ENCODE measurements at places on chromosomes 13 and 19.
A peak's percentile ranks its signal among the peaks of the same experiment; 100 is the strongest.

GRCh38 chr19:10537668-10538067, 6.0 kb upstream of the ATG4D start:
- no peak for DNase-seq

DNA sequence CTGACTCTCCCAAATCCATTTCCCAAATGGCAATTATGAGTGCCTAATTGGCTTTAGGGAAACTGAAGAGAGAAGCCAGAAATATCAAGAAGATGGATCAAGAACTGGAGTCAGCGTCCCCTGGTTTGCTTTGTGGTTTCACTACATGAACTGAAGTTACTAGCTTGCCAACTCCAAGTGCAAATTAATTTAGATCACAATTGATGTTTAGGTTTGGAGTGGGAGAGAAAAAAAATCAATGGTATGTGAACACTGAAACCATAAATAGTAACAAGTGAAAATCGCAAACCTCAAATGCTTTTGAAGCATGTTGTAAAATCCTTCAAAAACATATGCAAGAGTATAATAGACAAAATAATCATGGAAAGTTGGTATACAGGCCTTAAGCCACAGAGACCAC, 1528.6 kb upstream of the SLC10A2 start:
- no peak for DNase-seq

GRCh38 chr19:55369653-55370304, 484 bp downstream of the IL11 start:
- no peak for DNase-seq

GRCh38 chr13:44808185-44808584, 181.1 kb downstream of the NUFIP1 start:
- DNase-seq: no peak

- DNase-seq: no peak
Measured at GRCh38 chr13:100611678-100612492, 23.3 kb upstream of the GGACT start.

DNA sequence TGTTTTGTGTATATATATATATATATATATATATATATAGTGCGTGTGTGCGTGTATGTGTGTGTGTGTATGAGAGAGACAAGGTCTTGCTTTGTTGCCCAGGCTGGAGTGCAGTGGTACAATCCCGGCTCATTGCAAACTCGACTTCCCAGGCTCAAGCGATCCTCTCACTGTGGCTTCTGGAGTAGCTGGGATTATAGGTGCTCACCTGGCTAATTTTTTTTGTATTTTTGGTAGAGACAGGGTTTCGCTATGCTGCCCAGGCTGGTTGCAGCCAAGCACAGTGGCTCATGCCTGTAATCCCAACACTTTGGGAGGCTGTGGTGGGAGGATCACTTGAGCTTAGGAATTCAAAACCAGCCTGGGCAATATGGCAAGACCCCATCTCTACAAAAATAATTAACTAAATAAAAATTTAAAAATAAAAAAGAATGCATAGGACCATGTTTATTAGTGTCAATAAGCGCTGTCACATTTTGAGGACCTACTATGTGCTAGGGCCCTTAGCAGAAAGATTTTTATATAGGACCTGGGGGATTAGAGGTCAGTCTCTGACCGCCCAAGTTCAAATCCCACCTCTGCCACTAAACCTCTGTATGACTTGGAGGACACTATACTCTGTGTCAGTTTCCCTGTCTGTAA, 1.8 kb downstream of the PVR start:
- DNase-seq: no peak

DNA sequence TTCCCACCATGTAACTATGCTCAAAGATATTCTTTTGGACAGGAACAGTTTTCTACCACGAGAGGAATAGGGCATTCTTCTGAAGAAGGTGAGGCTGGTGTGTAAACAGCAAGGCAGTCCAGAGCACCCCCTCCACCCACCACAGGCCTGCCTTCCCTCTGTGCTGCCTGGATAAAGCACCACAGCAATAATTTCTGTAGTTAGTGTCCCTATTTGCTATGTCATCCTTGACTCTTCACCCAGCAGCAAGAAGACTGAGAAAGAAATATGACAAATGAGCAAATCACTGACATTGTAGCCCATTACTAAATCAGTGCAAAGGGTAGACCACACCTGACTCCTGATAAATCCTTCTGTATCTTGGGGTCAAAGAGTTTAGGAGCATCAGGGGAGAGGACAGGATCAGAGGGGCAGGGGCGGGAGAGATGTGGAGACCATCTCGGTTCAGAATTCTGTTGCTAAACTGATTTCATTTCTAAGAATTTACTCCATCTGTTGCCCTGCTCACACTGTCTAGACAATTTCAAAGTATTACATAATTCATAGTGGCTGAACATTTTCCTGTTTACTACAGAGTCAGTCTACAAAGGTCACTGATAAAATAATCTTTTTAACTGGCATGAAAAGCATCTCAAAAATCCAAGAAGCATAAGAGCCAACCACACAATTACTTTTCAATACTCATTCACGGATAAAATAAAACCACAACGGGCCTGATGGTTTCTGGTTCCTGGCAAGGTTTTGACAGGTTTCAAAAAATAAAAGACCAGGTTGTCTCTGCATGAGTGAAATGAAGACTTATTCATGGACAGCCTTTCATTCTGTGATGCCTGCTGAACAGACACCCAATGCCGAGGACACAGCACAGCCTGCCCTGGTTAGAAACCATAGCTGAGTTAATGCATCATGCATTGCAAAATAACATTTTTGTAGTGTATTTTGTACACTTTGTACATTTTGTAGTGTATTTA, 88.4 kb upstream of the IRS2 start:
- DNase-seq: no peak

GRCh38 chr19:6632002-6632621, 37.8 kb downstream of the TNFSF14 start:
- DNase-seq: peak; percentile 51

- DNase-seq: no peak
Measured at GRCh38 chr13:33284031-33284430, 1.5 kb downstream of the STARD13 start.

GRCh38 chr13:76597868-76598267, 288.3 kb downstream of the KCTD12 start:
- no peak for DNase-seq

DNA sequence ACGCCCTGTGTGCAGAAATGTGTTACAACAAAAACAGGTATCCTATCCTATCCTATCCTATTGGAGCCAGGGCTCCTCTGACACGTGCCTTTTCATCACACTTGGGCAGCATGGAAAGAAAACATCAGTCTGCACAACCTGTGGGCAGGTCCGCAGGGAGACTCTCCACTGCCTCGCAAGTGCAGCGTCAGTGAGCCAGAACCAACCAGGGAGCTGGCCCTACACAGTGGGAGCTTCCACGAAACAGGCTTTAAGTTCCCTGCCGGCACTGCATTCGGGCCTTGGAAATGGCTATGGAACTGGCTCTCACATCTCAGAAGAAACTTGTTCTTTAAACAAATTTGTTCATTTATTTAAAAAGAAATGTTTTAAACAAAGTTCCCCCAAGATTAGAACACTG, 49.5 kb downstream of the SLC7A1 start:
- DNase-seq: no peak

DNA sequence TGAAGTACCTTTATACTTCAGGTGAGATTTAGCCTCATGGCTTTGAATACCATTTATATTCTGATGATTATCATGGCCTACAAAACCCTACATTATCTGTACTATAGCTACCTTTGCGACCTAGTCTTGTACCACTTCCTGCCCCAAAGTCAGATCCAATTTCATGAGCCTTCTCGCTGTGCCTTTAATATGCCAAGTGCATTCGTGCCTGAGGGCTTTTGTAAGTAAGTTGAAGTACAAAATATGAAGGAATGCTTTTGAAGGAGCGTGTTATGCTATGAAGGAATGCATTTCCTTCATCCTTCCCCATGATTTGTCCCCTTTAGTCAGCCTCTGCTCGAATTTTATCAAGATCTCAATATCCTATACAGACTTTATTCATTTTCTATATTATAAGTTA, 9.2 kb upstream of the RASL11A start:
- DNase-seq: no peak

DNA sequence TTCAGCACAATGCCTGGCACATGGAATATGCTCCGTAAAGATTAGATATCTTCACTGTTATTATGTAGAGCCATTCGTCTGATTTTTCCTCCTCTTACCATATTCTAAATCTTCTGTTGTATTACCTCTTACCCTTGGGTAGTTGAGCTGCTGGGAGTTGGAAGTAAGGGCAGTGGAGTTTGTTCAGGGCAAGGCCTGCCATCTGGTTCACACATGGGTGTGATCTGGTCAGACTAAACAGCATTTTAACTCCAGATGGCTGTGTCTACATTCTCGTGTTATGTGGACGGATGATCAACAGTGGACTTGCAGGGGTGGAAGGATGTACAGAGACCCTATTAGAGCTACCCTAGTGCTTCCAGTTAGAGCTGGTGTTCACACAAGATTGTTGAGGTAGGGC, 164.9 kb downstream of the ZIC5 start:
- DNase-seq: no peak

DNA sequence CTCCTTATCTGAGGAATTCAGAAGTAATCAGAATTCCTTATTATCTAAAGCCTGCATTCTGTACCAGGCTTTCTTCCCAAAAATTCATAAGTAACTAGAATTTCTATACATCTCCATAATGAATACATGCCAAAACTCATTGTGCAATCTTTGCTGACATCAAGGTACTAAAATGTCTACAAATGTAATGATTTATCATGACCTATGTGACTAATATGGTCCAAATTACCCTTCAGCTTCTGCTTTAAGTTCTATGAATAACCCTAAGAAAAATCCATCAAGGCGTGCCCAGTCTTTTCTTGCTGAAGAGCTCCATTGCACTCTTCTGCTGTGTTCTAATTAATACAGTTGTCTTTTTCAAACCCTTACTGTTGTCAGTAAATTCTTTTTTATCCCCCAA, 58.5 kb upstream of the SLITRK1 start:
- no peak for DNase-seq

GRCh38 chr19:44891016-44891882, at the start of gene TOMM40:
TOMM40 (plus strand) TSS chr19:44891254; CDS start chr19:44891416, 162 bp downstream.
- DNase-seq: no peak

- DNase-seq: no peak
Measured at GRCh38 chr19:42433503-42434260, 6.5 kb upstream of the LIPE start.

GRCh38 chr19:36210497-36210896, 4.0 kb downstream of the ZNF565 start:
- no peak for DNase-seq

DNA sequence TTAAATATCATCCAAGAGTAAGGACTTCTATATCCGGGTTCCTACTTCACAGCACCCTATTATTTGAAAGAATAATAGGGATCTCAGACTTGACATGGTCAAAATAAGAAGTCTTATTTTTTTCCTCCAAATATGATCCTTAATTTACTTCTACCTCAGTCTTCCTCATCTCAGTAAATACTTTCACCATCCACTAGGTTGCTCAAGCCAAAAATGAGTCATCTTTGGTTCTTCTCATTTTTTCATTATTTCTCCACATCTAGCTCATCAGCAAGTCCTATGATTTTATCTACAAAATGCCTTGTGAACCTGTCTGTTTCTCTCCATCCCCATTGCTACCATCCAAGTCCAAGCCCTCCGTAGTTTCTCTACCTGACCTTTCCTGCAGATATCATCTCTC, 121.9 kb upstream of the GJB6 start:
- no peak for DNase-seq

DNA sequence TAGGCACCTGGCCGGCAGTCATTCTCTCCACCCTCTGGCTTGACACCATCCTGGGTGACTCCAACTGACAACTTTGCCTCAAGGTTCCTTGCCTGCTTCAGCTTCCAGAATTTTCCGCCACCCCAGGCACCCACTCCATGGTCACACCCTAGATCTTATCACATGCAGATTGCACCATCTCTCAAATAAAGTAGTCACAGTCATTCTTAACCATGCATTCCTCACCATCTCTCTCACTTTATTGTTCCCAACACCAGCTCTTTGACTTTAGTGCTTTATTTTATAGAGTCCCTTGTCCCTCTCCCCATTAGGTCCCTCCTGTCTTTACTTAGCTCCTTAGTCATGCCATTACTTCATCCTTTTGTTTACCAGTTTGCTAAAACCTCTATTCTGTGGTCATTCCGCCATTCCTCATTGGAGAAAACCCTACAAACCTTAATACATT, 351.7 kb downstream of the SPRY2 start:
- DNase-seq: no peak

DNA sequence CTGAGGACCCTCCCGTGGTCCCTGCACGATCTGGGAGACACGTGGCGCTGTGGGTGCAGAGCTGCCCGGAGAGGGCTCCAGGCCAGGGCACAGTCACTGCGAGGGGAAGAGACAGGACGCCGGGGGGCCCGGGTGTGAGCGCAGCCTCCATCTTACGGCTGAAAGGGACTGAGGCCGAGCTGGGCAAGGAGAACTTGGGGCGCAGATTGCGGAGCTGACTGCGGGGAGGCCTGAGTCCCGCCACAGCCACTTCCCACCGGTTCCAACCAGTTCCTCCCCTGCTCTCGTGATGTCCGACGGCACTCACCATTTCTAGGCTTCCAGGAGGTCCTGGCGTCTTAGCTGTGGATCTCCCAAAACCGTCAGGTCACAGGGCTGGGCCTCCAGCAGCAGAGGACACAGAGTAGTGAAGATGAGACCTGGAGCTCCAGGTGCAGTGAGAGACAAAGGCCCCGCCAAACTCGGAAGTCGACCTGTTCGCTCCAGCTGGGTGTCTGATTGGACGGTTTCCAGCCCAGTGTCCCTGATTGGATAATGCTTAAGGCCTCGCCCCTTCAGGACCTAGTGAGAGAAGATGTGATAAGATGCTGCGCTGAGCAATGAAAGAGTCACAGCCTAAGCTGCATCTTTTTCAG, 4.8 kb upstream of the ZNF253 start:
- DNase-seq: no peak

GRCh38 chr13:34352958-34353357, 535.0 kb downstream of the RFC3 start:
- no peak for DNase-seq

GRCh38 chr19:711254-711653, 2.5 kb downstream of the PALM start:
- DNase-seq: no peak

- DNase-seq: no peak
Measured at GRCh38 chr13:33279414-33280278, 5.9 kb downstream of the STARD13 start.

- DNase-seq: no peak
Measured at GRCh38 chr13:41610404-41610803, 153.1 kb downstream of the RGCC start.

GRCh38 chr13:38099751-38100150, 230.2 kb upstream of the TRPC4 start:
- DNase-seq: no peak

DNA sequence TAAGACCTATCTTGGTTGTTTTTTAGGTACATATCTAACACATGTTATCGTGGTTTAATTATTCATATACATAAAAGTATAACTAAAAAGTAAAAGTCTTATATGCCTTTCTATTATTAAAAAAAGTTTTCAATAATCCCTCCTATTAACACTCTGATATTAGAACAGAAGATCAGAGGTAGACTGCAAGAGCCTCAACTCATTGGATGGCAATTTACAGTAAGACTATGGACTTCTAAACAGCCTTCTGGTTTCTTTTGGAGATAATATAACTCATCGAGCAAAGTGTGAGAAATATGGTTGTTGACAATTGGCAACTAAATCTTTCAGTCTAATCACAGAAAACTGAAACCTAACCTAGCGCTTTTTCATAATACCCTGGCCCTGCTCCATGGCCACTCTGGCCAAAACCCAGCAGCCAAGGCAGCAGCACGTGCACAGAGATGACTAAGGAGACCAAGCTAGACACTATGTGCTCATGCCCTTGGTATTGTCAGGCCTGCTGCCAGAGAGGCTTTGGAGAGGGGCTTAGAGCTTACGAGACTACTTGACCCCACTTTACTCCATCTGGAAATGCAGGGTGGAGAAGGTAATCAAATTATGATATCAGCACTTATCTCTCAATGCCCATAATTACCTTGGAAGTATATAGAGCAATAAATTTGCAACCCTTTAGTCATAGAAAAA, 40.6 kb upstream of the EEF1AKMT1 start:
- peak; percentile 69 for DNase-seq
